ENCODE measurements at places on chromosomes 2 and 18.

DNA sequence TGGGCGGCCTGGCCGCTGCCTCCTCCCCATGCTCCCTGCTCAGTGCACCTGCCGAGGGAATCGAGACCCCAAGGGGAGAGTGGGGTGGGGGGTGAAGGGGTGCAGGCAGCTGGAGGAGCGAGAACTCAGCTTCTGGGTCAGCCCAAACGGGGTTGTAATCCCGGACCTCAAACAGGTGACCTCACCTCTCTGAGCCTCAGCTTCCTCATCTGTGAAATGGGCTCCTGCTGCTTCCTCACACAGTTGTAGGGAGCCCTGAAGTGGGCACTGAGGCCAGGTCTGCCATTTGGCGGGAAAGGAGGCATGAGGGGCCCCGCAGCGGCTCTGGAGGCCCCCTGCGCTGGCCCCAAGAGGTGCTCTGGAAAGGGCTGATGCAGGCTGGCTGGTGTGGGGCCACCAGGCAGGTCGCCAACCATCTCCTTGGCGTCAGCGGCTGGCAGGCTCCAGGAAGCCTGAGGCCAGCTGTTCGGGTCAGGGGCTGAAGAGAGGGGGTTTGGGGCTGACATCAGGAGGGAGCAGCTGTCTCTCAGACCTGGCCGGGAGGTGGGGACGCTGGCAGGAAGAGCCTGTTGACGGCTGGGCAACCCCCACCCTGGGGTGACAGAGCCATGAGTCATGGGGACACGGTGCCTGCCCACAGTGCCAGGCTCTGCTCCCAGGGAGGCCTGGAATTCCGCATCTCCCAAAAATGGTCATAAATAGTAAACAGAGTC is 4.9 kb downstream of the KLHL30 start:
- peak; percentile 87 for DNase-seq

DNA sequence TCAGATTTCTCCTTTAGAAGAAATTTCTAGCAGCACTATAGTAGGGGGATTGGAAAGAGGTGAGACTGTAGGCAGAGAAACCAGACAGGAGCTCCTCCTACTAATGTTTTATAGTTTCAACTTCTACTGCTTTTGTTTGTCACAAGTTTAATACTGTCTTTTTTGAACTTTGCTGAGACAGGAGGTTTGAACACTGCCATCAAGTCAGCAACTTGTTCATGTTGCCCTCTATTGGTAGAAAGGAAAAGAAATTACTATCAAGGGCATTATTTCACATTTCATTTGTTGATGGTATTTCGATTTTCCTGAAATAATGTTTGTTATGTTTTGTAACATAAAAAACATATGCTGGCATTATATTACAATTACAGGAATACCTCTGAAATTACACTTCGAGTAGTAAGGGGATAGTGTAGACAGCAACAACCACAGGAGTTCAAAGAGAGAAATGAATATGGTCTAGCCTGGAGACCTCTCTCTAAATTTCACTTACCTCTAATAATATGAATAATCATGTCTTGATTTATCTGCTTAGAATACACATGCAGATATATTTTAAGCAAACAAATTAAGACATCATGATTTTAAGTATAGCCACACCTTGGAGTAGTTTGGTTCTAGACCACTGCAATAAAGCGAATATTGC is 12.4 kb upstream of the CCDC88A start:
- DNase-seq, result peak; percentile 55

- DNase-seq, result no peak
These were observed 16.3 kb downstream of the SIX3 start for GRCh38 chr2:44957656-44958327.

GRCh38 chr2:157056200-157056676 is 201.3 kb upstream of the GALNT5 start:
- DNase-seq, result peak; percentile 51

DNA sequence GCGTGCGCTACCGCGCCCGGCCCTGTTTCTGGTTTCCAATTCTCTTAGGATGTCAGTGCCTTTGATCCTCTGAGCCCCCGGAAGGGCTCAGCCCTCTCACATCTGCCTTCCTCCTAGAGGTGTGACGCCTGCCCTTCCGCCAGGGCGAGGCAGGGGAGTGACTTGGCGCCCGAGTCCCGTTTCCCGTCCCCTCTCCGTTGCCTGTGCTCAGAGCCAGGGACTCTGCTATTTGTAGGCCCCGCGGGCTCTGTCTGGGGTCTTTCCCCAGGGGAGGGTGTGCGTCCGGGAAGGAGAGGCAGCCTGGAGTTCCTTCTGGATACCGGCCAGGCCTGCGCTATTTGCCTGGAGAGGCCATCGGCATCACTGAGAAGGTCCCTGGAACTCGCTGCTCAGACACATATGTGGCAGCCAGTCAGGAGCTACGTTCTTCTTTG is 103.7 kb upstream of the TAF1B start:
- peak; percentile 45 for DNase-seq

- no peak for DNase-seq
These were observed 12.1 kb upstream of the MAP2 start for GRCh38 chr2:209411718-209412117.

GRCh38 chr2:24540011-24540477 is 49.0 kb downstream of the NCOA1 start:
- DNase-seq, result no peak

DNA sequence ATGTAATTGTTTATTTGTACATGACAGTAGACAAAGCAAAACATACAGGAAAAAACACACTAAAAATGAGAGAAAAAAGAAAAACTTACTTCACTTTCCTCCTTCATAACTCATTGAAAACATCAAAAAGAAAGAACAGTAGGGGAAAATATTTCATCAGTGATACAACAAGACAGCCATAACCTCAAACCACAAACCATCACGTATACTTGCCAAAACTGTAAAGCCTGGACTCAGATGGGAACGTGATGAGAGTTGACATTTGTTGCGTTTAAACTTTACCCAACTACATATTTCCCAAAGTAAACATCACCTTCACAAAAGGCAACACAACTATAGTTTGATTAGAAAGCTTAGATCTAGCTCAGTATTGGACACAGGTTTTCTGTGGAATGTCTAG is 278.2 kb upstream of the COL3A1 start:
- DNase-seq, result peak; percentile 81

DNA sequence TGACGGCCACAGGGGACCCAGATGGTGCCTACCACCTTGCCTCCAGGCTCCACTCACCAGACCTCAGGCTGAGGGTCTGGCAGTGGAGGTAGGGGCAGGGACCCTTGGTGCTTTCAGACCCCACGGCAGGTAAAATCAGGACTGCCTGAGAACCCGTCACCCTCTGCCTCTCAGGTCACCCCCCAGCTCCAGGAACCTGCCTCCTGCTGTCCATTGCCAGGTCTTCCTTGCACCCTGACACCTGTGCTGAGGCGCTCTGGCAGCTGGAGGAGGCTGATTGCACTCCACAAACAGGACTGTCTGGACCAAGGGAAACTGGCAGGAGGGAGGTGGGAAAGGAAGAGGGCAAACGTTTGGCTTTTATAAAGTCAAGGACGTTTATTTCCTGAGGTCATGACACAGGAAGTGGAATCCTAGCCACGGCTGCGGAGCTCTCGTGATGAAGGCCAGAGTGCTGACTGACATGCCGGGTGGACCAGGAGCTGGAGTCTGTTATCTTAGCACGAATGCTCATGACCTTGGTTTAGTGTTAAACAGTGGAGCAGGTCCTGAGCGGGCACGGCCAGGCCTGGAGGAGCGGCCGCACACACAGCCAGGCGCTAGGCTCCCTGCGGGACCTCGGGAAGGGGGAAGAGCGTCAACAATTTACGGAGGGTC is 40.5 kb downstream of the ANO7 start:
- no peak for DNase-seq

- no peak for DNase-seq
These were observed 363.1 kb downstream of the NBAS start for GRCh38 chr2:15198051-15198450.

GRCh38 chr2:129369437-129369836 is 610.0 kb upstream of the RAB6C start:
- DNase-seq, result no peak
